Endodermal cell (in vitro differentiated cells): ENCODE measurements at places on chromosomes 3 and 15. TPM values are rescaled to one million over a fixed set of nuclear protein-coding genes. Genes with fewer than 3 reads are reported as not detected.

GRCh38 chr15:47203993-47204392 lies 513.3 kb upstream of the SEMA6D start:
- H3K4me1 ChIP-seq = peaks cover 15% of the 10 kb centered on the region
- H3K27ac ChIP-seq = no peak overlapping the region
- no peaks in the 10 kb centered on the region for H3K36me3 ChIP-seq
- no peak overlapping the region for H3K4me3 ChIP-seq
- no peak for DNase-seq
- no peaks in the 10 kb centered on the region for H3K27me3 ChIP-seq

DNA sequence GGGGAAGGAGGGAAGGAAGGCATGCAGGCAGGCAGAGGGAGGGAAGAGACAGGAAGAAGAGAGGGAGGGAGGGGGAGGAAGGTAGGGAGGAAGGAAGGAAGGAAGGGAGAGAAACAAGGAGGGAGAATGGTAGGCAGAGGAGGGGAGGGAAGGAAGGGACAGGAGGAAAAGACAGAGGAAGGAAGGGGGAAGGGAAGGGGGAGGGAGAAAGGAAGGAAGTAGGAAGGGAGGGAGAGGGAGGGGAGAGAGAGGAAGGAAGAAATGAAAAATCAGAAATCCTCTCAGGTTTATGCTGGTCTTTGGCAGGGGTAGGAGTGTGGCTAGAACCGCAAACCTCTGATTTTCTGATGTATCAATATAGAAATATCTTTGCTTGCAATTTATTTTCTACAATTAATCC lies 4.2 kb downstream of the PRTG start:
- DNase-seq = no peak
- H3K4me1 ChIP-seq = peaks cover 44% of the 10 kb centered on the region
- peak overlapping the region; percentile 73 for H3K27ac ChIP-seq
- no peaks in the 10 kb centered on the region for H3K36me3 ChIP-seq
- peak overlapping the region; percentile 55 for H3K4me3 ChIP-seq
- H3K27me3 ChIP-seq = peaks cover 40% of the 10 kb centered on the region

GRCh38 chr3:15348246-15348645 lies 15.9 kb upstream of the SH3BP5 start:
- no peak overlapping the region for H3K4me3 ChIP-seq
- DNase-seq = no peak
- H3K27me3 ChIP-seq = no peaks in the 10 kb centered on the region
- H3K27ac ChIP-seq = no peak overlapping the region
- no peaks in the 10 kb centered on the region for H3K36me3 ChIP-seq
- no peaks in the 10 kb centered on the region for H3K4me1 ChIP-seq

- no peaks in the 10 kb centered on the region for H3K27me3 ChIP-seq
- no peaks in the 10 kb centered on the region for H3K36me3 ChIP-seq
- no peak overlapping the region for H3K27ac ChIP-seq
- DNase-seq = no peak
- H3K4me1 ChIP-seq = no peaks in the 10 kb centered on the region
Measured at GRCh38 chr15:50075319-50075718, 43.7 kb downstream of the ATP8B4 start.

- H3K4me3 ChIP-seq = no peak overlapping the region
- no peaks in the 10 kb centered on the region for H3K4me1 ChIP-seq
- no peaks in the 10 kb centered on the region for H3K27me3 ChIP-seq
- H3K36me3 ChIP-seq = no peaks in the 10 kb centered on the region
- DNase-seq = no peak
Measured at GRCh38 chr3:191296041-191296541, 33.1 kb upstream of the CCDC50 start.

GRCh38 chr3:127365163-127365798 lies 77.4 kb upstream of the PRR20G start:
- DNase-seq = no peak
- no peaks in the 10 kb centered on the region for H3K36me3 ChIP-seq
- H3K4me3 ChIP-seq = no peak overlapping the region
- no peak overlapping the region for H3K27ac ChIP-seq
- H3K4me1 ChIP-seq = no peaks in the 10 kb centered on the region
- peaks cover 38% of the 10 kb centered on the region for H3K27me3 ChIP-seq

- no peaks in the 10 kb centered on the region for H3K36me3 ChIP-seq
- peaks cover 26% of the 10 kb centered on the region for H3K4me1 ChIP-seq
- no peaks in the 10 kb centered on the region for H3K27me3 ChIP-seq
- peak overlapping the region; percentile 39 for H3K27ac ChIP-seq
- H3K4me3 ChIP-seq = peak overlapping the region; percentile 71
Measured at GRCh38 chr3:71208211-71209095, 375.1 kb downstream of the FOXP1 start.

DNA sequence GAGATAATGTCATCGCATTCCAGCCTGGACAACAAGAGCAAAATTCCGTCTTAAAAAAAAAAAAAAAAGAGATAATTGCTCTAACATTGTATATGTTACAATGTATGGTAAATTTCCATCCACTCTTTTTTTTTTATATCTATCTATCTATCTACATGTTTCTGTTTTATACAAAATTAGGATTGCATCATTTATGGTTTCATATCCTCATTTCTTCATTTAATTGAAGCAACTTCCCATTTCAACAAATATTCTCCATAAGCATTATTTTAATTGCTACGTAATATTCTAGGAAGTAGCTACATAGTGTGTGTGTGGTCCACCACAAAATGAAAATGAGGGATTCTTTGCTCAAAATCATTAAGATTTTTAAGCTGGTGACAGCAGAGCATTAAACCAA lies 18.4 kb downstream of the RBP1 start:
- H3K27me3 ChIP-seq = no peaks in the 10 kb centered on the region
- H3K4me3 ChIP-seq = no peak overlapping the region
- peaks cover 8% of the 10 kb centered on the region for H3K4me1 ChIP-seq

GRCh38 chr3:4772171-4772804 lies 206.9 kb upstream of the BHLHE40 start:
- H3K4me3 ChIP-seq = no peak overlapping the region
- no peaks in the 10 kb centered on the region for H3K4me1 ChIP-seq
- DNase-seq = no peak
- no peaks in the 10 kb centered on the region for H3K36me3 ChIP-seq

- DNase-seq = no peak
- no peak overlapping the region for H3K27ac ChIP-seq
- peaks cover 12% of the 10 kb centered on the region for H3K4me1 ChIP-seq
- no peaks in the 10 kb centered on the region for H3K27me3 ChIP-seq
- no peak overlapping the region for H3K4me3 ChIP-seq
- no peaks in the 10 kb centered on the region for H3K36me3 ChIP-seq
Measured at GRCh38 chr3:71451060-71451459, 132.5 kb downstream of the FOXP1 start.

DNA sequence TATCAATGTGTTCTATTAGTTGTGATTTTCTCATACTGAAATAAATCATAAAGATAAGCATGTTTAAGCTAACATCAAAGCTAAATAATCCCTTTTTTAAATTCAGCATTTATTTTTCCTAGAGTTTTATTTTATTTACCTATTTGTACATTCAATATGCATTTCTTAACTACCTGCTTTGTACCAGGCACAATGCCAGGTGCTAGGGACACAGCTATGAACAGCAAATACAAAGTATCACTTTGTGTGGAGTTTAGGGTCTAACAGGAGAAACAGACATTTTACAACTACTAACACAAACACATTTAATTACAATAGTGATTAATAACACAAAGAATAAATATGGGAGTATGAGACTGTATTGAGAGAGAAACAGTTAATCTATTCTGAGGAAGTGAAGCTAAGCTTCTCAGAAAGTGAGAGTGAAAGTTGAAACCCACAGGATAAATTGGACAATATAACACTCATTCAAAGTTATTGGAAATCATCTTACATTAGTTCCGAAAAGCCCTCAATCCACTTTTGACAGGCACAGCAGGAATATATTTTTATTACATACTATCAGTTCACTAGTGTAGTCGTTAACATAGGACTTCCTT lies 159.6 kb downstream of the GBE1 start:
- DNase-seq = no peak
- no peaks in the 10 kb centered on the region for H3K4me1 ChIP-seq
- no peaks in the 10 kb centered on the region for H3K36me3 ChIP-seq
- no peaks in the 10 kb centered on the region for H3K27me3 ChIP-seq

DNA sequence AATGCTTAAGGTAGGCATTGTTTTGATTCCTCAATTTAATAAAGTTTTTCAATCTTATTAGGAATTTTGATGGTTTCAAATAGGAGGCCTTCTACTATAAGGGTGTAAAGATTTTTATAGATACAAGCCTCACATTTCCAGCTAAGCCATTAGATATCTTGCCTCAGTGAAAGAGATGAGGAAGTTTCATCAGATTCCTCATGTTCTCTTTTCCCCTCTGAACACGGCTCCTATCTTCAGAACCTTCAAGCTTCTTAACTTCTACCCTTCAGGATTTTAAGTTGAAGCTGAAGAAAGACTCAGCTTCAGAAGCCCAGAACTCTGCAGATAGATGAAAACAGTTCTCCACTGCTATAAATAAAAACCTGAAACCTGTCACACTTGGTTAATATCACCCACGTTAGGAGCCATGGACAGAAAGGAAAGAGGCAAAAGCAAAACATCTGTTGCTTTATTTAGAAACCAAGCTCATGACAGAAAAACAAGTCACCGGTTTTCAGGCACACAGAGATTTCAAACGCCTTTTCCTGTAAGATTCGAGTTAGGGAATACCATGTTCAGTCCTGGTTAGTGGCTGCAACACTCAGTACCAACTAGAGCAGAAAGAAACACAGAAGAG lies 82.2 kb upstream of the GOLGA8B start:
- peaks cover 4% of the 10 kb centered on the region for H3K27me3 ChIP-seq
- no peak for DNase-seq
- H3K27ac ChIP-seq = no peak overlapping the region
- no peak overlapping the region for H3K4me3 ChIP-seq
- H3K36me3 ChIP-seq = no peaks in the 10 kb centered on the region

The CDC25A gene
- 40.4 and 40.9 TPM in 2 replicates for total RNA-seq

The SEMA3G gene
- 0.82 to 2.5 TPM (median 2.5 TPM) in 3 replicates for total RNA-seq

The UBXN7 gene
- 120 to 133 TPM (median 130 TPM) in 3 replicates for total RNA-seq

The THSD4 gene
- total RNA-seq = 5.4 and 5.7 TPM in 2 replicates

The CYP19A1 gene
- not detected in 3 replicates for total RNA-seq

The RASGRP1 gene
- 7.0 to 10.7 TPM (median 8.8 TPM) in 3 replicates for total RNA-seq

The LDHAL6B gene
- total RNA-seq = not detected in 3 replicates

The RLBP1 gene
- total RNA-seq = not detected in 3 replicates

The ZNF501 gene
- 6.6 and 8.5 TPM in 2 replicates for total RNA-seq
